Umbilical cord (tissue), 2 donors: ENCODE measurements at places on chromosomes 3 and 15. TPM values are rescaled to one million over a fixed set of nuclear protein-coding genes. Genes with fewer than 3 reads are reported as not detected.
A peak's percentile ranks its signal among the peaks of the same experiment; 100 is the strongest.

Gene CD86
- 20.2 TPM for total RNA-seq

DNA sequence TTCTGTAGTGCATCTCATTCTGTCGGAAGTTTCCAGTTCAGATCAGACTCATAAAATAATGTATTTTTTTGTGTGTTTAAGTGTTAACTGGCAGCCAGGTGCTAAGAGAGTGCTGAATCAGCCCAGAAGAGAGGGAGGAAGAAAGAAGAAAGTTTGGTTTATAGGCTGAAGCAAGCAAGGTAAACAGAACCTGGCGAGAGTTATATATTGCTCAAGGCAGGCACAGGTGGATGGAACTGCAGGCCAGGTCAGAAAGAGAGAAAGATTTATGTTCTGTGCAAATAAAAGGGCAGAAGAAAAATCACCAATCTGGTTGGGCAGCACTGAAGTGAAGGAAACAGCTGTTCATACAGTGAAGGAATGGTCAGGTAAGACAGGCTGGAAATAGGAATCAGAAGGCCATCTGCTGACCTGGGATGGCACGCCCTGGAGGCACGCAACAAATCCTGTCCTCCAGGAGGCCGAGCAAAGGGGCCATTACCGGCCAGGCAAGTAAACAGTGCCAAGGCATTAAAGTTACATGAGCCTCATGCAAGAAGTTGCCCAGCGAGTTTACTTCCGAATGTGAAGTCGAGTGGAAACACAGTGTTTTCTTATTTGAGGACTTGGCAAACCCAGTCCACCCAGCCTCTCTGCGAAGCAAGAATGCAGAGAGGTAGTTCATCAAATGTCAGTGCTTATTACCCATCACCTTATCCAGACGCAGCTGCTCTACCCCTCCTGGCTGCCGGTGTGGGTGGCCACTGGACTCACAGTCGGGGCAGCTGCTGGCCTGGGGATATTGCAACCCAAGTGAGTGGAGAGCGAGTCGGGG is 309.8 kb downstream of the VPS13C start:
- no peak for DNase-seq

Gene SLC22A14
- 0.96 TPM for total RNA-seq

DNA sequence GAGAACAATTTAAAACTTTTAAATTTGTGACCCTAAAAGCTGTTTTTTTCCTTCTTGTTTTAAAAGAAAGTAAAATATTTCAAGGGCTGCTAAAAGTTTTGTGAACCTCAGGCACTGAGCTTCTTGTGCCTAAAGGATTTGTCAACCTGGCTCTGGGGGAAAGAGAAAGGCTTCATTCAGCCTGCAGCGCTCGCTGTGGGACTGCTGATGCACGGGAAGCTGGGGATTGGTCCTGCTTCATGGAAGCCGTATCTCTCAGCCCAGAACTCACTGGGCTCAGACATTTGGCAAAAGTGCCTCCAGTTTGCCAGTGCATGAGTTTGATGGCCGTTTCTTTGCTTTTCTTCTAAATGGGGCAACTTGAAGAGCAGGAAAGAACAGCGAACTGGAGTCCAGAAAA is 30.8 kb downstream of the TPRG1 start:
- DNase-seq = no peak

DNA sequence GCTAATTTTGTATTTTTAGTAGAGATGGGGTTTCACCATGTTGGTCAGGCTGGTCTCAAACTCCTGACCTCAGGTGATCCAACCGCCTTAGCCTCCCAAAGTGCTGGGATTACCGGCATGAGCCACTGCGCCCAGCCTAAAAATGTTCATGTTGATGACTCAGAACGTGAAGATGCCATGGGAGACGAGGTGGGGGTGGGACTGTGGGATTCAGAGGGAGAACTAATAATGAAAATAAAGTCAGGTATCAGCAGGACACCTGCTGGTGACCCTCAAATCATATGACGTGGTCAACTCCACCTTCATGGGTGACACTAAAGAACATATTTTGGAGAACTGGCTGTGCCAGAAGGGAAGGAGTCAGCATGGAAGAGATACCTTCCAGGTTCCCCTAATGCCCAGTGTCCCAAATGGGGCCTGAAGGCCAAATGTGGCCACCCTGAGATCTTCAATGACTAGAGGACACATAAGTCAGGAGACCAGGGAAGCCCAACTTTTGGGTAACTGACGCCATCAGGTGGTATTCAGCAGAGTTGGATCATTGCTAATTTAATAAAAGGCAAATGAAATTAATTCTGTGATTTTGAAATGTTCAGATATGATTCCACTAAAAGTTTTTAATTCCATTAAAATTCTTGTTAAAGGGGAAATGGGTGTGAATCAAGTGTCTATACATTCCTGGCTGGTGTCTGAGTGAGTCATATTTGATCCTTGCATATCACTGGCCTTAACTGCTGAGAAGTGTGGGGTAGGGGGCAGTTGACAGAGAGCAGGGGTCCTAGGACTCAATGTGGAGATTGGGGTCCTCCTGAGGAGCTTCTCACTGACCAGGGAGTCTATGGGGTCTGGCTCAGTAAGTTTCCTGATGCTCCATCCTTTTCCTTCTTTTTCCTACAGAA is 88.6 kb upstream of the GSK3B start:
- DNase-seq = no peak

Gene GP9
- total RNA-seq = 3.6 TPM

DNA sequence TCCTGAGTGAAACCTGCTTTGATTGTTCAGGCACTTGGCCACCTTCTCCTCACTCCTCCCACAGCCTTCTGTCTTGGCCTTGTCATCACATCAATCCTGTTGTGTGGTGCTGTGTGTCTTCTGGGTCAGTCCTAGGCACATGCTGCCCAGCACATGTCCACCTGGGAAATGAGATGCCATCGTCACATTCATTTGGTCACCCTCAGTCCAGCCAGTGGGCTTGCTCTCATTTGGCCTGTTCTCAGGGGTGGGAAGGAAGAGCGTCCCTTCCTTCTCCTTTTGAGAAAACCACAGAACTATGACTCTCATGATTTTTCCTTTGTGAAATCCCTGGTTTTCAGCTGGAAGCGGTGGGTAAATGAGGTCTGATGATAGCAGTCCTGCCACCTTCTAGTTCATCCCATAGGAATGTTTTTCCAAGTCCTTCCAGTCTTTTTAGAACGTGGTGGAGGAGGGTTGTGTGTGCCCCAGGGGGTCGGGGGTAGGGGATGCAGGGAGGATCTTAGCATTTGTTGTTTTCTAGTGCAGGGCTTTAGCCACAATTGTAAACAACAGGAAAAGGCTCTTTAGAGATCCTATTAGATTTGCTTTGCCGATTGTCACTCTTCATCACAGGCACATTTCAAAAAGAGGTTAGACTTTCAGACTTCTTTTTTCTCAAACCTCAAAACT is 8.4 kb upstream of the PLA1A start:
- no peak for DNase-seq

Gene TMEM207
- total RNA-seq = 1.2 TPM

DNA sequence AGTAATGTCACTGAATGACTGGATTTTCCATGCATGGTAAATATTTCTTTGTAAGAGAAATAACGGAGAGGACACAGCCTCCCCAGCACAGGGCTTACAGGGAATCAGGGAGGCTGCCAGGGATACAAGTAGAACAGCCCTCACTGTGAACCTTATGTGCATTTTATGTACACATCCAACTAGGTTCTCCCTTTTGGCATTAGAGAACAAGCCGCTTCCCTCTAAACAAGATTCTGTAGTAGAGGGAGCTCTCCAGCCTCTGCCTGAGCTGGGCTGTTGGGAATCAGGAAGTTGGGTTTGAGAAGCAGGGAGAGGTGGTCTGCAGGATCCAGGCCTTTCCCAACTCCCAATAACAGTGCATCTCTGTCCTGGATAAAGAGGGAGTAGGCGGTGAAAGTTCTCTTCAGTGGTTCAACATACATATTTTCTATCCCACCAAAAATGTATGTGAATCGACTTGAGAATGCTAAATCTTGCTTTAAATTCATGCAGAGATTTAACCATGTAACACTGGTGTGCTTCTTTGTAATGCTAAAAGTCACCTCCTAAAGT is 83.7 kb downstream of the ARNT2 start:
- no peak for DNase-seq

GRCh38 chr15:89556413-89557262 is 18.6 kb upstream of the TICRR start:
- DNase-seq = peak; percentile 77

Gene CFAP91
- 14.2 TPM for total RNA-seq

- DNase-seq = no peak
Observed at GRCh38 chr3:62521464-62522105, 148.2 kb upstream of the FEZF2 start.

- no peak for DNase-seq
Observed at GRCh38 chr3:17602126-17602525, 140.3 kb downstream of the TBC1D5 start.

DNA sequence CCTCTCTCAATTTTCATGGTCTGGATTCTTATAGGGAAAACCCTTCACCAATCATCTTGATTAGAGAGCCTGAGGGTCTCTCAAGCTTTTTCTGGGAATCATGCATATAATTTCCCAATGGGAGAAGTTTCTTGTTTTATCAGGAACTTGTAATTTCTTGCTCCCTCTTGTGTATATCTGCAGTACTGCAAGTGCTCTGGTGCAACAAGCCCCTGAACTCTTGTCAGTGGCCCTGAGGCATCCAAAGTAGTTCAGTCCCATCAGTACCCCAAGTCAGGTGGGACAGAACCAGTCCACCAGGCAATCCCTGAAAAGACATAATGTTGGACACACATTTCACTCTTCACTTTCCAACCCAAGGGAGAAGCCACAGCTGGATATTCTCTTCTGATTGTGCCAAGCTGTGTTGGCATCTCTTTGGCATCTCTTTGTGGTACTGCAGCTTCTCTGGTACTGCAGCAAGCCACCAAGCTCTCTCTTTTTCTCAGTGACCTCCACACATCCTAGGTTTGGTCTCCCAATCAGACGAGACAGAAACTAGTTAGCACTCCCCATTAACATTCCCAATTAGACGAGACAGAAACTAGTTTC is 214.5 kb downstream of the ZIC4 start:
- DNase-seq = peak; percentile 47

GRCh38 chr3:159897331-159898075 is 91.1 kb upstream of the IL12A start:
- DNase-seq = peak; percentile 23

DNA sequence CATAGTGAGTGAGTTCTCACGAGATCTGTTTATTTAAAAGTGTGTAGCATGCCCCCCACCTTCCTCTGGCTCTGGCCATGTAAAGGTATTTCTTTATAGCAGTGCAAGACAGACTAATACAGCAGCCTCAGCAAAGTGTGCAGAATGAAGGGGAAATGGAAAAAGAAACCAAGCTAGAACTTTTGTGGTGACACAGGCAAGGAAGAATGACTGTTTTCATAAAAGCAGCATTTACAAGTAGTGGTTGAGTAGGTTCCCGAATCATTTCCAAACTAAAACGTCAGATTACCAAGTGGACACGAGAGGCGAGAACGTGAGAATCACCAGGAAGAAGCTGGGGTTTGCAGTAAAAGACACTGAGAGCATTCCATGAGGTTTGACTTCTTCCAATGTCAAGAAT is 100.2 kb upstream of the AKAP13 start:
- DNase-seq = no peak

Gene PLS1
- total RNA-seq = 1.2 TPM

DNA sequence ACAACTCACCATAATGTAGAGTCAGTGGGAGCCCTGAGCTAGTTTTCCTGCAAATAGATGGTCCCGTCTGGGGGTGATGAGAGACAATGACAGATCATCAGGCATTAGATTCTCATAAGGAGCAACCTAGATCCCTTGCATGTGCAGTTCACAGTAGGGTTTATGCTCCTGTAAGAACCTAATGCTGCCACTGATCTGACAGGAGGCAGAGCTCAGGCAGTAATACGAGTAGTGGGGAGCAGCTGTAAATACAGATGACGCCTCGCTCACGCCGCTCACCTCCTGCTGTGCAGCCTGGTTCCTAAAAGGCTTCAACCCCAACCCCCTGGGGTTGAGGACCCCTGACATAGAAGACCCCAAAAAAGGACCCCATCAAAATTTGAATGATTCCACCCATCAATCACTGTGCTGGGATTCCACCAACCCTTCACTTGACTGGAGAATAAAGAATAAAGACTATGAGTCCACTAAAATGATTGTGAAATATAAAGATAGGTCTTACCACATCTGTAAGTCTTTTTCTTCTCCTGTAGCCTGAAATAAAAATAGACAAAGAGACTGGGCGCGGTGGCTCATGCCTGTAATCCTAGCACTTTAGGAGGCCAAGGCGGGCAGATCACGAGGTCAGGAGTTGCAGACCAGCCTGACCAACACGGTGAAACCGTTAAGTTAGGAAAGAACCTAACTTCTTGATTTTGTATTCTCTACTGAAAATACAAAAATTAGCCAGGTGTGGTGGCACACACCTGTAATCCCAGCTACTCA is 9.9 kb upstream of the UBL7 start:
- no peak for DNase-seq

DNA sequence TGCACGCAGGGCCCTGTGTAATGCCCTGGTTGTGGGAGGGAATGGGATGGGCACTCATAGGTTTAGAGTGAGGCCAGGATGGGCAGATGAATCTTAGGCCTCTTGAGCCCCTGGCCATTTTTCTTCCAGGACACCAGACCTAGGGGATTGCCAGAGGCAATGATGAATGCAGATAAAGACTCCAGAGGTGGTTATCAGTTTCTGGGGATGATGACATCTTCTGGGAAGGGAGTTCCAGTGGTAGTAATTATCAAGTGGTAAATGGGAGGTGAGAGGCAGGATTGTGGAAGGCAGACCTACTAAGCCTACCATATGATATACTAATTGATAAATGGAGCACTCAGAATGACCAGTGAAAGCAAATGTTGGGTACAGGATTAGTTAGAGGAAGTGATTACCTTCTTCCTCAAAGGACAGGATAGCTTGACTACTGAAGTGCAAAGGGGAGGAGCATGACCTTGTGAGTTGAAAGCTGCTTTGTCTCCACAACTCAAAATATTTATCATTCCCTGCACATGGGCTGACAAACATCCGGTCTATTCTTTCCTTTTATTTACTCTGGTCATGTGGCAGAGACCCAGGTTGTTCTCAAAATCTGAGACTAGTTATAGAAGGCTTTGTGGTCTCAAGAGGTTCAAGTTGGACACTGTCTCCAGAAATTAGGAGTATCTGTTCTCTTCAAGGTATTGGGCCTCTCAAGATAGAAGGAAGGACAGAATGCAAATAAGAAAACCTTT is 10.2 kb upstream of the MAPK6 start:
- no peak for DNase-seq

Gene ITPKA
- total RNA-seq = 24.1 TPM

Gene CMTM6
- total RNA-seq = 309 TPM

Gene TRAK1
- 13.5 TPM for total RNA-seq

Gene SH2D7
- total RNA-seq = 0.24 TPM

- no peak for DNase-seq
Observed at GRCh38 chr3:124491098-124491497, 239.2 kb upstream of the UMPS start.

DNA sequence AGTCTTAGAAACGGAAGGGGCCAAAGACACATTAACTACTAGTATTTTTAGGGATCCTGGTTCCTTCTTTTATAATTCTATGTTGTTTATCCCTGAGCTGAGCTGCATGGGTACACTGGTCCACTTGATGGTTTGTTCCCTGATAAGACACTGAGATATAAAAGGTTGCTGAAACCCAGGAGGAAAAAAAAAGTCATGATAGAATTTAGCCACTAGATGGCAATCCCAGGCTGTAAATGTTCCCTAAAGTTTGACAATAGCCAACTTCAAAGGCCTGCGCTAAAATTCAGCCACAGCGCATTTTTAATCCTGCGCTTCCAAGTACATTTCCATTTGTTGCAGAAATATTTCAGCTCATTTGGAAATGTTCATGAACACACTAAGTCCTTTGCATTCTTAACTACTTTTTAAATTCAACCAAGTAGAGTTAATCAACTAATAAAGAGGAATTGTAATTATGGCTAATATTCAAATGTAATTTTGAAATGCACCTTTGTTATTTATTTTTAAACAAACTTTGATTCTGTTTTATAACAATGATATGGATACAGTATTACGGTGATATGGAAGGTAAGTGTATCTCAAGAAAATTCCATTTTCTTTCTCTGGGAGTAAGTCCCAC is 249.3 kb upstream of the FEZF2 start:
- peak; percentile 63 for DNase-seq

Gene CCNB2
- total RNA-seq = 5.1 TPM
